ENCODE measurements at places on chromosomes 1 and 21.

DNA sequence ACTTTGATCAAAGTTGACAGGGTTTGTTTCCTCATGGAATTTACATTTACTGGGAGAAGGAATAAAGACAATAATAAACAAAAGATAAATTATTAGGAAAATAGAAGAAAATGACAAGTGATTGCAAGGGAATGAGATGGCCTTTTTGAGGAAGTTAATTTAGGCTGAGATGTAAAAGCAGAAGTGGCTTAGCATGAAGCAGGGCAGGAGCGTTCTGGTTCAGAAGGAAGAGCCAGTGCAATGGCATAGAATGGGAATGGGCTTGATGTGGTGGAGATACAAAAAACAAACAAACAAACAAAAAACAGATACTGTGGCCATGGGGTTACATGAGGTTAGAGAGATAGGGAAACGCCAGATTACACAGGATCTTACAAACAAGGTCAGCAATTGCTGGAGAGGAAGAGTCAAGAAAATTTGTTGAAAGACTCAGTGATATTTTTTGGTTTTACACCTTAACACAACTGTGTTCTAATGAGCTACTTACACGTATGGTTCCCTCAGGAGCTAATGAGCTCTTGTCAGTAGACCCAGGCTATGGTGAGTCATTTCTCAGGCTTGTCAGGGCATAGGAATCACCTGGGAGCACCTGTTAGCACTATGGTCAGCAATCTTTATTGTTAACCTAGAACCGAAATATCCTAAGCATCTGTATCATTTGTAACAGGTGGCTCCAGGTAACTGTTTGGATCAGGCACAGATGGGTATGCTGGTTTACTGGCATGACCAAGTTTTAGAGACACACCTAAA lies 8.7 kb upstream of the CADM3 start:
- no peak for DNase-seq

DNA sequence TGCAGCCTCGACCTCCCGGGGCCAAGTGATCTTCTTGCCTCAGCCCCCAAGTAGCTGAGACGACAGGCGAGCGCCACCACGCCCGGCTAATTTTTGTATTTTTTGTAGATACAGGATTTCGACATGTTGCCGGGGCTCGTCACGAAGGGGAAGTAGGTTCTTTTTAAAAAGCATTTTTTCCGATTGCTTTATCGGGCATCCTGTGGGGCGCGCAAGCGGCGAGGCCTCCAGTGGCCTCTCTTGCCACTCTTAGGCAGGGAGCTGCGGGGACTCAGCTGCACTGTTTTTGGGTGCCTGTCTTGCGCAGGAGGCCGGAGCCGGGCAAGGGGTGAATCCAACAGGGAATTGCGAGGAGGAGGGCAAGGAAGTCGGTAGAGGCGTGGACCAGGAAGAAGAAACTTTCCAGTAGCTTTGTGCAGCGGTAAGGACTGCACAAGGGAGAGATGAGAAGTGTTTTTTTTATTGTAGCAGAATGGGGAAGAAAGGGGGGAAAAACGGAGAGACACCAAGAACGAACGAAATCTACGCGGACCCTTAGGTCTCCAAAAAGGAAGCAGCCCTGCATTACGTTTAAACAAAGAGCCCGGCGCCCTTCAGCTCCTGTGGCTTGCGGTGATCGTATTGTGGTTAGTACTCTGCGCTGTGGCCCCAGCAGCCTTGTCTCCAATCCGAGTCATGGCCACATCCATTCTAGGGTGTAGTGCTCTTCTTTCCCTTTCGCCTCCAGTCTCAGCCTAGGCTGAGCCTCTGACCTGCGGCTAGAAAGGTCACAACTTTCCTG lies 164.8 kb downstream of the PPIAL4G start:
- peak; percentile 28 for DNase-seq

DNA sequence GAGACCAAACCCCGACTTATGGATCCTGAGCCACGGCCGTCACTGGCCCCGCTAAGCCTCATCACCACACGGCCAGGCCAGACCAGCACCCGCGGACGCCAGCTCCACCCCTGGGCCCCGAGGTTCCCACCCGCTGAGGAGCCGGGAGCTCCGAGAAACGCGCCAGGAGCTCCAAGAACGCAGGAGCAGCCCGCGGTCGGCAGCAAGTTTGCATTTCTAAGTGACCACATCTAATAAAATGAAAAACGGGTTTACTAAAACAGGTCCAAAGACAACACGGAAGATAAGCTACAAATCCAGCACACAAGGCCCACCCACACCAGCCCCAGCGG lies 8.1 kb upstream of the C1QTNF12 start:
- DNase-seq, result no peak

GRCh38 chr21:22582026-22582425 lies 1583.8 kb downstream of the NCAM2 start:
- DNase-seq, result no peak

All from activated CD4-positive, alpha-beta T cell treated with anti-CD3 and anti-CD28 coated beads for 4 hours (primary cell).